ENCODE measurements at places on chromosomes 2 and 18.

GRCh38 chr2:237413777-237414661, at the start of gene COL6A3:
Gene COL6A3 (minus strand): TSS chr2:237414164. CDS start chr2:237396817, 17,347 bp downstream.
- no peak for DNase-seq

GRCh38 chr2:64808754-64809153, 155.0 kb upstream of the SERTAD2 start:
- DNase-seq: no peak

- DNase-seq: no peak
These were observed 377.2 kb downstream of the SOX11 start for GRCh38 chr2:6069381-6069780.

GRCh38 chr2:99863903-99864270, 278.5 kb downstream of the AFF3 start:
- no peak for DNase-seq

DNA sequence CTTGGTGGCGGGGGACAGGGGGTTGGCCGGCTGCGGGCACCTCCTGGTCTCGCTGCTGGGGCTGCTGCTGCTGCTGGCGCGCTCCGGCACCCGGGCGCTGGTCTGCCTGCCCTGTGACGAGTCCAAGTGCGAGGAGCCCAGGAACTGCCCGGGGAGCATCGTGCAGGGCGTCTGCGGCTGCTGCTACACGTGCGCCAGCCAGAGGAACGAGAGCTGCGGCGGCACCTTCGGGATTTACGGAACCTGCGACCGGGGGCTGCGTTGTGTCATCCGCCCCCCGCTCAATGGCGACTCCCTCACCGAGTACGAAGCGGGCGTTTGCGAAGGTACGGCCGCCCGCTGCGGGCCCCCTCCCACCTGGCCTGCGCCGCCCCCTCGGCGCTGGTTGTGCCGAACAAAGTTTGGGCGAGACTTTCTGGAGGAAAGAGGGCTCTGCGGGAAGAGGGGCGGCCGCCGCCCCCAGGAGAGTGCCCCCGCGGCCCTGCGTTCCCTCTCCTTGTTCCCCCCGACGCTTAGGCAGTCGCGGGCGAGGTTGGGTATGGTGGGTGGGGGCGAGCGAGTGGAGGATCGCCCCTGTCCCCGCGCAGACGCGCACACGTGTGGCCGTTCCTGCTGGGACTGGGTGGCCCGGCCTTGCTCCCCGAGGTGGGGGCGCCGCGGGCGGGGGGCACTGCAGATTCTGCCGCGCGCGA, 866 bp downstream of the CRIM1 start:
- DNase-seq: no peak

DNA sequence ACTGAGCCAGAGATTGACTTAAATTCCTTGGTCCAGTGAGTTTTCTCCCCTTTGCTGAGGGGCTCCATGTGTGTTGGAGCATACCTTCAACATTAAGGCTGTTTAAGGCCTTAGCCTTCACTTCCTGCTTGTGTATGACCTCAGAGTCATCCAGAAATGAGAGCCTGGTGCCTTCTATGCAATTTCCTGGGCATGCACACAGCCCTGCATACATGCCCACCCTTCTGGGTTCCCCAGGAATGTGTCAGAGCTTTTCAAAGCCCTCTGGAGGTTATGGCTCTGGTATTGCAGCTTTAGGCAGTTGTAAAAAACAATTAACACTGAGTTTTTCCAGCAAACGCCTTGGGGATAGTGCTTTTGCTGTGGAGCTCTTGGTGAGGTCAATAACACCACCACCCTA, 16.7 kb downstream of the IL1R1 start:
- no peak for DNase-seq
